ENCODE measurements at places on chromosomes 12 and 14.

DNA sequence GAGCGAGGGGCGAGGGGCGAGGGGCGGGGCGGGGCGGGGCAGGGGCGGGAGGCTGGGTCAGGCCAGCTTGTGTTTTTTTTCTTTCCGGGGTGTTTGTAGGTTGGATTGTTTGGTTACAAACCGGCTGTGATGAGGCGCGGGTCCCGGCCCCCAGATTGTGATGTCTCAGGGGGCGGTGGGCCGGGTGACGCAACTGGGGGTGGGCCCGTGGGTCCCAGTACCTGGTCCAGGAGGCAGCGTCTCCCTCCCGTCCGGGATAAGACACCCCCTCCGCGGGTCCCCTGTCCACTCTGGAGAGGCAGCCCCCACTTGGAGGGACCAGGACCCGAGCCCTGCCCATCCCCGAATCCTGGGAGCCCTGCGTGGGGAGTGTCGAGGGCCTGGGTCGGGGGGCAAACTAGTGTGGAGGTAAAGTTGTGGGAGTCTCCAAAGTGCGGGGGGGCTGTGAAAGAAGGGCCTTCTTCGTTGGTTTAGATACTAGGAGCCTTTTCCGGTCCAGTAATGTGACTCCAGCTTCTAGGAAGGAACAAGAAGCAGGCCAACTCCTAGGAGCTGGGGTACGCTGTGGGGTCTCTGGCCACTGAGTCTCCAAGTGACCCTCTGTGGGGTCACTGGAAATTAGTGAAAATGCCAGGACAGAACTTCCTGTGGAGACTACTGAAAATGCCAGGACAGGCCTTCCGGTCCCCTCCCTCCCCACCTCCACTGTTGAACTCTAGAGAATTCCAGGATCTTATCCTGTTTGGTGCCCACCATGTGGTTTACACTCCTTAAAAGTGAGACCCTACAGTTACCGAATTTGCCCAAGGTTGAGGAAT is 579 bp upstream of the CLMN start:
- peak; percentile 4 for DNase-seq

DNA sequence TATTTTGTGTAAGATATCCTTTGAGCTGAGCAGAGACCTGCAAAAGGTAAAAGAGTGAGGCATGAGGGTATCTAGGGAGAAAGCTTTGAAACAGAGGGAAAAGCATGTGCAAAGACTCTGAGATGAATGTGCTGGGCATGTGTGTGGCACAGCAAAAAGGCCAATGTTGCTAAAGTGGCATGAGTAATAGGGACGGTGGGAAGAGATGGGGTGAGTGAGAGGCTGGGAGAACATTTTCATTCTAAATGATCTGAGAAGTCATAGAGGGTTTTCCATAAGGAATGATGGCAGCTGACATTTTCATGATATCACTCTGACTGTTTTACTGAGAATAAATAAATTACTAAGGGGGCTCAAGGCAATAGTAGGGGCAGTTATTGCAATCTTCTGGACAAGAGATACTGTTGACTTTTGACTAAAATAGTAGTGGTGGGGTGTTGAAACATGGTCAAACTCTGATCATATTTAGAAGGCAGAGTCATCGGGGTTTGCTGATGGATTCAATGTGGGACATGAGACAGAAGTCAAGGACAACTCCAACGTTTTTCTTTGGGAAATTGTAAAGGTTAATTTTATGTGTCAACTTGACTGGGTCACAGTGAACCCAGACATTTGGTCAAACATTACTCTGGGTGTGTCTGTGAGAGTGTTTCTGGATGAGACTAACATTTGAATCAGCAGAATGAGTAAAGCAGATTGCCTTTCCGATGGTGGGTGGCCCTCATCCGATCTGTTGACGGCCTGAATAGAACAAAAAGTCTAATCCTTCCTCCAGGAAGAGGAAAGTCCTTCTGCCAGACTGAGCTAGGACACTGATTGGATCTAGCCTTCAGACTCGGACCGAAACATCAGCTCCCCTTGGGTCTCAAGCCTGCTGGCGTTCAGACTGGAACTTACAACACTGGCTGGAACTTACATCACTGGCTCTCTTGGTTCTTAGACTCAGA is 193.9 kb upstream of the PLXNC1 start:
- DNase-seq = no peak

DNA sequence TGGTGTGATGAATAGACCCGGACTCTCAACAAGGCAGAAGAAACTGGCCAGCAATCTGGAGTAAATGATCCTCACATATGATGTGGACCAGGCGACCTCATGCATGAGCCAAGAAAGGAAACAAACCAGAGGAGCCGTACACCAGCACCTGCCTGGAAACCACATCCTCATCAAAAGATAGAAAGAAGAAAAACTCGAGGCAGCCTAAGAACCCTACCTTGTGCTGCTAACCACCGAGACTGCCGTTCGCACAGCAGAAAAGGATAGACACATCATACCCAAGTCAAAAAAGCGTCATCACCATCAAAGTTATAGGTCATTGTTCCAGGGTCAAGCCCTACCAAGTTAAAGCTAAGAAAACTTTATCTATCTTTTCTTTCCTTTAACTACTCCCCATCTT is 66.7 kb downstream of the RESF1 start:
- DNase-seq = no peak

DNA sequence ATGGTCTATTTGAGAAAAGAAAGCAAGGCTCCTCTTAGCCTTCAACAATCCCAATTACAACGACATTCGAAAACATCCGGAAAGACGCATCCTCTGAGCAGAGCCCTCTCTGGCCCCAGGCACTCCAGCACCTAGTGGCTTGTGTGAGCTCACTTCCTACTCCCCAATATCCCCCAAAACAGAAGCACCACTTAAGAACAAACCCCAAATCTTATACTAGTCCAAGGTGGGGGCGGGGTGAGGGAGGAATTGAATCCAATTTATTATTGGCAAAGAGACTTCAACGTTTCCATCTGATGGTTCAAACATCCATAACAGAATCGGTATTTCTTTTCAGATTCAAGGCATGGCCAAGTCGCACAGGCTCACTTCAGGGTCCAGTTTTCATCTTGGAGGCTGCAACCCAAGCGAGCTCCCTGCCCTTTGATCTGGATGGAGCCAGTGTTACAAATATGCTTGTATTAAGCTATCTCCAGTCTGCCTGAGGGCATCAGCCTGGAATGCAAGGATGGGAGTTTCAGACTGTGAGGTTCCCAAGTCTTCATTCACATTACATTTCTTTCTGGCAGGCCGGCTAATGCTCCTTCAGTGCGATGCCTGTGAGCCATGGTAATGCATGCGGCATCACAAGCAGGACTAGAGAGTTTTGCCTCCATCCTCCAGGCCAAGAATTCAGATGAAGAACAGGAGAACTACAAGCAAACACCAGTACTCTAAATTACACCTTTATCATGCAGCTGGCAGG is 132.5 kb upstream of the FOXN3 start:
- peak; percentile 22 for DNase-seq

DNA sequence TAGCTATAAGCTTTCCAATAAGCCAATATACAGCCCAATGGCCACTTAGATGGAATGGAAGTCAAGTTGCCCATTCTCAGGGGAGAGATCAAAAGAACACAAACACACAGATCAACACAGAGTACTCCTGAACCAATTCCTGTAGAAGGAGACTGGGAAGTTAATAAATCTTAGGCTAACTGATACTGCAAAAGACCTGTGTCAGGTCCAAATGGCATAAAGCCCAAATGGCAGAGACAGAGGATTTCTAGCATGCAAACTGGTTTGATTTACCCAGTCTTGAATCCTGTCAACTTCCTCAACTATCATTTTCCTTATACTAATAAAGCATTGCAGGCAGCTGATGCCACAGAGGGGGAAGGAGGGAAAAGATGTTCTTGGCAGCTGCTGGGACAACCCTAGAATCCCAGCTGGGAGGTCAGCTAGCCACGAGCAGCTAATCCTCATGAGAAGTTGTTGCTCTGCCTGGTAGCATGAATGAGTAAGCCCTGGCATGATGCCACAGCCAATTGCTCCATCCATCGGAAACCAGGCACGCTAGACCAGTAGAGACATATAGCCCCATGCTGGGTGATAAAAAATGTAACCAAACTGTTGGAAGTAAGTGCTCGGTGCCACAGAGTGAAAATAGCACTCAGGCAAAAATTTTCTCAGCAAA is 26.2 kb downstream of the ANG start:
- DNase-seq = no peak

DNA sequence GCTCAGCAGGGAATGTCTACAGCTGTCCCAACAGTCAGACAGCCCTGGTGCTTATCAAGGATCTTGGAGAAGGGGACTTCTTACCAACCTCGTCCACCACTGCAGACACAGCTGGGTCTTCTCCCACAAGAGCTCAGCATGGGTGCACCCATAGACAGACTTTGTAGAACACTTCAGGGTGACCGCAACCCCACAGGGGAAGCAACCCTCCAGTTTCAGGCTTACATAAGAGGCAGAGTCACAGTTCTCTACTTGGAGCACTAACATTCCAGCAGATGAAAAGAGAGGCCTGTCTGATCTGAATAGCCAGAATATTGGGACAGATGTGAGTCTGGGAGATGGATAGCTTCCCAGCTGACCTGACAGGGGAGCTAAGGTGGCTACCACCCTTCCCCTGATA is 3.5 kb upstream of the CLEC1A start:
- DNase-seq = no peak
